PC-3 (cell line): ENCODE measurements at places on chromosomes 1 and 21. TPM values are rescaled to one million over a fixed set of nuclear protein-coding genes. Genes with fewer than 3 reads are reported as not detected.

GRCh38 chr1:170164103-170164763 lies 18.5 kb downstream of the NTMT2 start:
- no peaks in the 10 kb centered on the region for H3K36me3 ChIP-seq
- H3K27me3 ChIP-seq, result no peaks in the 10 kb centered on the region
- H3K4me1 ChIP-seq, result no peaks in the 10 kb centered on the region

- DNase-seq, result peak; percentile 45
- no peaks in the 10 kb centered on the region for H3K27me3 ChIP-seq
- 0 out of 2 replicates have a peak, but pooled peaks cover 3% of the 10 kb centered on the region for H3K4me1 ChIP-seq
- no peaks in the 10 kb centered on the region; the same call in 1 of the 2 replicates for H3K36me3 ChIP-seq
- H3K4me3 ChIP-seq, result no peak overlapping the region
Observed at GRCh38 chr1:10339815-10340214, 59.0 kb upstream of the PGD start.

DNA sequence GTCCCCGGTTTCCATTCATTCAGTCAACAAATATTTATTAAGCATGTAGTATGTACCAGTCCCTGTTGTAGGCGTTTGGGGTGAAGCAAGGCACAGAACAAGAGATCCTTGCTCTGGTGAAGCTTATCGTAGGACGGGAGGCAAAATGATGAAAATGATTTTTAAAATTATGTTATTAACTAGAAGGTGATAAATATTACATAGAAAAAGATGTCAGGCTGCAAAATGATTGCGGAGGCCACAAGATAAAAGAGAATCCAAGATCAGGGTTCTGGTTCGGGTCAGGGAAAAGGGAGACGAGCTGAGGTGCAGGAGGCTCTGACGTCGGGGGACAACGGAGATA lies 602 bp upstream of the CGN start:
- peaks cover 45% of the 10 kb centered on the region for H3K4me1 ChIP-seq
- no peaks in the 10 kb centered on the region for H3K27me3 ChIP-seq
- DNase-seq, result no peak

DNA sequence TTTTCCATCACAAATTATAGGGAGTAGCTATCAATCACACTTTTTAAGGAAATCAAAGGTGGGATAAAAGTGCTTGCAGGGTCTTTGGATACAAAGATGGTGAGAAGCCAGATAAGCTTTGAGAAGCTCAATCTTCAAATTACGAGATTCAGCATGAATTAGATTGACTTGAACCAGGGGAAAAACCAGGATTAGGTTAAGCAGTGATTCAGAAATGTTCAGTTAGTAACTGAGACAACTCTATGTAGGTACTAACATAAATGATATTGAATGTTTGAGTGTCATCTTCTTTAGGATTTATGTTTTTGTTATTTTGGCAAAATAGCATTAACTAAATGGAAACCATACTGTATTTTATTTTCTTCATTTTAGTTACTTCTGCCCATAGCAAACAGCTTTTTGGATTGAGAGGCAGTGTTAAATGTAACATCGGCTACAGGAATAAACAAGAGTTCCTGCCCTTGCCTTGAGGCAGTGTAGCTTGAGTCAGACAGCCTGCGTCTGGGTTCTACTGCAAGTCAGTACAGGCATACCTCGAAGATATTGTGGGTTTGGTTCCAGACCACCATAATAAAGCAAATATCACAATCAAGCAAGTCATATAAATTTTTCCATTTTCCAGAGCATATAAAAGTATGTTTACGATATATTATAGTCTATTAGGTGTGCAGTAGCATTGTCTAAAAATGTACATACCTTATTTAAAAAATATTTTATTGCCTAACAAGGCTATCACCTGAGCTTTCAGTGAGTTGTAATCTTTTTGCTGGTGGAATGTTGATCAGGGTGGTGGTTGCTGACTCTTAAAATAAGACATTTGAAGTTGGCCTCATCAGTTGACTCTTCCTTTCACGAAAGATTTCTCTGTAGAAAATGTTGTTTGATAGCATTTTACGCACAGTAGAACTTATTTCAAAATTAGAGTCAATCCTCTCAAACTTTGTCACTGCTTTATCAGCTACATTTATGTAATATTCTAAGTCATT lies 36.9 kb upstream of the BACH1 start:
- no peak overlapping the region for H3K27ac ChIP-seq
- no peak overlapping the region for H3K4me3 ChIP-seq
- peaks cover 40% of the 10 kb centered on the region for H3K4me1 ChIP-seq
- no peaks in the 10 kb centered on the region for H3K36me3 ChIP-seq

The OVAAL gene
- not detected in 2 replicates for total RNA-seq

DNA sequence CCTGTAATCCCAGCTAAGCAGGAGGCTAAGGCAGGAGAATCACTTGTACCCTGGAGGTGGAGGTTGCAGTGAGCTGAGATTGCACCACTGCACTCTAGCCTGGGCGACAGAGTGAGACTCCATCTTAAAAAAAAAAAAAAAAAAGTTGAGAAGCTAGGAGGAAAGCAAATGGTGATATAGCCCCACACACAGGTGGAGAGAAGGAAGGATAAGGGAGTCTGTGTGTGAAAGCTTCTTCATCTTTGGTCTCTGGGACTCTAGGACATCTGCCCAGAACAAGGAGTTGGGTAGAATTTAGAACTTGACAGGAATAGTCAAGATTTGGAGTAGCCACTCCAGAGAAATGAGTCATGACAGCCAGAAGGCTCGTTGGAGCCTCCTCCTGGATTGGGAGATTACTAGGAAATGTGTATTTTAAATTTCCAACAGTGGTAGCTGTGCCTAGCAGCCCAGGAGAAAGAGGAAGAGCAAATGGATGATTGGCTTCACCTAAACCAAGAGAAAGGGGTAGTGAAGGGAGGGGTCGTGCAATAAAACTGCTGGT lies 19.9 kb downstream of the NPL start:
- no peaks in the 10 kb centered on the region for H3K36me3 ChIP-seq
- no peaks in the 10 kb centered on the region for H3K27me3 ChIP-seq
- no peak overlapping the region for H3K4me3 ChIP-seq
- H3K27ac ChIP-seq, result no peak overlapping the region
- no peaks in the 10 kb centered on the region for H3K4me1 ChIP-seq

GRCh38 chr1:166283600-166283999 lies 116.8 kb upstream of the FAM78B start:
- no peak overlapping the region for H3K27ac ChIP-seq
- H3K27me3 ChIP-seq, result peaks cover 6% of the 10 kb centered on the region; the same call in 1 of the 2 replicates
- H3K36me3 ChIP-seq, result no peaks in the 10 kb centered on the region
- H3K4me1 ChIP-seq, result no peaks in the 10 kb centered on the region

DNA sequence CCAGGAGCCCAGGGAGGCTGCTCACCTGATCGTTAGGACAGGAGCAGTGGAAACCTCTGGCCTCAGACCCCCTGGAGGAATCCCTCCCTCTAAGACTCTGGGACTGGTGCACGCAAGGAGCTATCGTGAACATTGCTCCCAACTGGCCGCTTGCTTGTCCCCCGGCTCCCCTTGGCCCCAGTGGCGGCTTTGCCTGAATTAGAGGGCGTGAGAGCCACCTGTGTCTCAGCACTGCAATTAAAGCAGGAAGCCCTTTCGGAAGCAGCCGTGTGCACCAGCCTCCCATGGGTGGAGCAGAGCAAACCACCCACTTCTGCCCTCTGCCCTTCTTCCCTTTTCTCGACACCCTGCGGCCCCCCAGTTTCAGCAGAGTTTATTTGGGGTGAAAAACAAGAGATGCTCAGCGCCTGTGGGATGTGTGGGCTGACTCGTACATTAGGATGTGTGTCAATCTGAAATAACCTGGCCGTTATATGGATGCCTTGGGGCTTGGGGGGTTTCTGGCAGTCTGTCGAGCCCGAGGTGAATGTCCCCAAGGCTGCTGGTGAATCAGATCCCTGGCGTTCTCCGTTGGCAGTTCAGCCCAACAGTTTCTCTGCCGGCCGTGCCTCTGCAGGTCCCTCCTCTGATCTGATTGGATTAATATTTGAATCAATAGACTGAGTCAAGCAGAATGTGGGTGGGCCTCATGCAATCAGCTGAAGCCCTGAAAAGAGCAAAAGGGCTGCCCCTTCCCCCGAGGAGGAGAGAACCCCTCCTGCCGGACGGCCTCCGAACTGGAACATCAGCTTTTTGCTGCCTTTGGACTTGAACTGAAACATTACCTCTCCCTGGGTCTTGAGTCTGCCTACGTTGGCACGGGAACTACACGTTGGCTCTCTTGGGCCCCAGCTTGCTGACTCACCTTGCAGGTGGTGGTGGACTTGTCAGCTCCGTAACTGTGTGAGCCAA lies 7.3 kb upstream of the UMODL1 start:
- no peaks in the 10 kb centered on the region for H3K27me3 ChIP-seq
- no peak overlapping the region for H3K27ac ChIP-seq
- no peaks in the 10 kb centered on the region for H3K36me3 ChIP-seq
- H3K4me3 ChIP-seq, result no peak overlapping the region
- H3K4me1 ChIP-seq, result peaks cover 7% of the 10 kb centered on the region; the same call in 1 of the 2 replicates
- DNase-seq, result peak; percentile 56

DNA sequence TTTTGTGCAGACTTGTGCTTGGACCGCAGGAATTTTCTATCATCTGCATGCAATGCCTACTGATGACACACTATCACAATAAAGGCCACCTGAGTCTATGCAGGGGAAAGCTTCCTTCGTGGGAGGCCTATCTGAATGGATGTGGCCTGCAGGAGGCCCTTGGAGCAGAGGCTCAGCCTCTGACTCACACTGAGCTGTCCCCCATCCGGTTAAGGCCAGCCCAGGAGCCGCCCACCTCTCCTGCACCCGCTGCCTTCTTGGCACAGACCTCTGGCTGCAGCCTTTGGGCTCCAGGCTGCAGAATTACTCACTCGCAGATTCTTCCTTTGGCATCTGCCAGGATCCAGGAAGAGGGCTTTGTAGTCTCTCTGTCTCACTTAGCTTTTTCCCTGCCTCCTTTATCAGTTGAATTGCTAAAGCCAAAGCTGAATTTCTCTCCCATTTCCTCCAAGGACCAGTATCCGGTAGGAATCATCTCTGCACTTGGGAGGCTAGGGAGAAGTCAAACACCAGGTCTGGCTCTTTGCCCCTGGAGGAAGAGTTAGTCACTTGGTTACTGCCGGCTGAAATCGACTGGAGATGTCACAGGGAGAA lies 65.1 kb upstream of the JUN start:
- no peaks in the 10 kb centered on the region for H3K36me3 ChIP-seq
- peak overlapping the region; percentile 34; the same call in 1 of the 2 replicates for H3K4me3 ChIP-seq
- no peaks in the 10 kb centered on the region for H3K27me3 ChIP-seq
- peaks cover 44% of the 10 kb centered on the region for H3K4me1 ChIP-seq
- peak overlapping the region; percentile 94 for H3K27ac ChIP-seq

- no peaks in the 10 kb centered on the region for H3K27me3 ChIP-seq
- DNase-seq, result peak; percentile 8
- H3K4me1 ChIP-seq, result 0 out of 2 replicates have a peak, but pooled peaks cover 5% of the 10 kb centered on the region
- no peak overlapping the region for H3K27ac ChIP-seq
- H3K36me3 ChIP-seq, result no peaks in the 10 kb centered on the region
- no peak overlapping the region for H3K4me3 ChIP-seq
Observed at GRCh38 chr1:186208405-186209129, 166.5 kb downstream of the TPR start.

The PLPP3 gene
- 32.8 and 41.0 TPM in 2 replicates for total RNA-seq

GRCh38 chr1:59236721-59237545 lies 60.0 kb upstream of the FGGY start:
- no peak overlapping the region for H3K27ac ChIP-seq
- no peaks in the 10 kb centered on the region for H3K4me1 ChIP-seq
- no peak for DNase-seq
- no peak overlapping the region for H3K4me3 ChIP-seq
- no peaks in the 10 kb centered on the region for H3K27me3 ChIP-seq

The SPATA46 gene
- not detected in 2 replicates for total RNA-seq

The ATAD3B gene
- 140 and 190 TPM in 2 replicates for total RNA-seq

The EPHA10 gene
- total RNA-seq, result 1.8 and 3.5 TPM in 2 replicates

The CYP4B1 gene
- not detected in 2 replicates for total RNA-seq

DNA sequence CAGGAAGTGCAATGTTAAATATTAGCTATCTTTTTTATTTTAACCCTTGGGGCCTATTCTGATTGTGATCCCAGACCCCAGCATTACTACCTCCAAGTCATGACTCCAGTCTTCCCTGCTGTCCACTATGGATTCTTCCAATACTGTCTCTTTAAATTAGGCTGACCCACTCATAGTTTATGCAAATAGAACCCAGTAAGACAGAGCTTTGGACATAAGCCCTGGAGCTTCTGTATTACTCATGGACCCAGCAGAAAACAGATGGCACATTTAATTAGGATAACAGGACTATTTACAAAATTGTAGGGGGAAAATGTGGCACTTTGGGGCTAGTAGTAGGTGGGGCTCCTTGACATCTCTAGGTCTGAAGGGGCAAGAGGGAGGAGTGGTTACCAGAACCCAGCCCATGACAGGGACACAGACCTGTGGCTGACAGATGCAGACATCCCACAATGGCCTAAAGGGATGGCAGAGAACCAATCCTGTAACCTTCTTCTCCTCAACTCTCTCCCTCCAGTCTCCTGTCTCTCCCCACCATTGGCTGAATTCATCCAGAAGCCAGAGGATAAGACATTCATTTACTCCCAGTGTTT lies 233.5 kb downstream of the OMA1 start:
- H3K36me3 ChIP-seq, result no peaks in the 10 kb centered on the region
- no peaks in the 10 kb centered on the region for H3K4me1 ChIP-seq
- H3K27me3 ChIP-seq, result no peaks in the 10 kb centered on the region
- no peak for DNase-seq
- no peak overlapping the region for H3K4me3 ChIP-seq

DNA sequence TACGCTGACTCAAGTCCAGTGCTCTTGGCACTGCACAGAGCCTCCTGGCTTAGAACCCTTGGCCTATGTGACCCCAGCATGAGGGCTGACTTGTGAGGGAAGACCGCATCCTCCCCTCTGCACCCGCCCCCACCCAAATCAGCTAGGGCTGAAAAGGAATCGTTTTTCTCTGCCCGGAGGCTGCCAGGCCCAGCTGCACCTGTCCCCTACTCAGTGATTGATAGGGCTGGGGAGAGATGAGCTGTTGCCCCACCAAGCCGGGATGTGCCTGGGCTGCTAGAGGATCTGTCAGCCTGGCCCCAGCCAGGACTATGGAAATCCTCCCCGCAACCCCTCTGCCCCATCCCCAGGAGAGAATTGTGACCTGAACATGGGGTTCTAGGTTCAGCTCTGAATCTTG lies 20.6 kb downstream of the MYOG start:
- no peak overlapping the region for H3K27ac ChIP-seq
- no peak overlapping the region for H3K4me3 ChIP-seq
- H3K36me3 ChIP-seq, result no peaks in the 10 kb centered on the region
- H3K27me3 ChIP-seq, result no peaks in the 10 kb centered on the region
- DNase-seq, result no peak
- no peaks in the 10 kb centered on the region for H3K4me1 ChIP-seq

DNA sequence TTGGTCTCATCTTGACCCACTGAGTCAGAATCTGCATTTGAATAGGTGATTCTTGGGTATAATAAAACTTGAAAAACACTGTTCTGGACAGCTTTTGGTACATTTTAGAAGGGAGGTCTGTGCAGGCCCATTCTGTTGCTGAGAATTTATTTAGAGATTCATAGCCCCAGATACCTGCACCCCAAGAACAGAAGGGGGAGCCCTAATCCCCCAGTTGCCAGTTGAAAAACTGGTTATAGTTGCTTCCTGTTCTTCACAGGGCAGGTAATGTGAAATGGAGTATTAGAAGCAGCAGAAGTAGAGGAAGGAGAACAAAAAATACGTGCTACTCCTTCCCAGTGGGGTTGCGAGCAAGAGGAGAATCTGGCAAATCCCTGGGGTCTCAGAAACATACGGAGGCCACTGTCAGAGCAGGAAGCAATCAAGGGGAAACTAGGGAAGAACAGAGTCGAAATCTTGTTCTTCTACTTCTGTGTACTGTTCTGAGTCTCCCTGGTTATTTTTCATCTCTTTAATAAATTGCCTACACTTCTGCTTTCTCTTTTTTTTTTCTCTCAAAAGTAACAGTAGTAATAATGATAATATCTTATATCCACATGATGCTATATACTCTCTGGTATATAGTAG lies 4.6 kb upstream of the CLCA2 start:
- no peak overlapping the region for H3K4me3 ChIP-seq
- peak; percentile 64 for DNase-seq
- peaks cover 40% of the 10 kb centered on the region for H3K4me1 ChIP-seq
- H3K27ac ChIP-seq, result no peak overlapping the region
- H3K27me3 ChIP-seq, result no peaks in the 10 kb centered on the region
- H3K36me3 ChIP-seq, result no peaks in the 10 kb centered on the region

The MYOG gene
- total RNA-seq, result not detected in 2 replicates
